ENCODE measurements at places on chromosomes 12 and 14.

- no peak for DNase-seq
These were observed 269.2 kb downstream of the ALG10 start for GRCh38 chr12:34291426-34291901.

DNA sequence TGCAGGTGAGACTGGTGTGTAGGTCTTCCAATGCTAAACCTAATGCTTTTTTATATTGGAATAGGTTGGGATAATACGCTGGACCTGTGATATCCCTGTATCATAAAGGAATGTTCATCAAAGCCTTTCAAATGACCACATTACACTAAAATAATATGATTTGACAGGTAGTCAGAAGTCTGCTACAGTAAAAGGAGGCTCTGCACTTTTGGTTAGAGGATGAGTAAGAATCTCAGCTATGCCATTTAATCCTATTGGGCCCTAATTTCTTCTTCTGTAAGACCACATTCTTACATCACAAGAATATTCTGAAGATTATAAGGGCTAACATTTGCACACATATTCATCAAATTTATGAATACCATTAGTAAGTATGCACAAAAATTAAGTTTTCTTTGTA lies 250.5 kb upstream of the FLRT2 start:
- DNase-seq: no peak

- no peak for DNase-seq
These were observed 126.5 kb downstream of the NUBPL start for GRCh38 chr14:31687726-31688125.

GRCh38 chr12:25806271-25806670 lies 152.2 kb upstream of the RASSF8 start:
- no peak for DNase-seq

- DNase-seq: no peak
These were observed 1.0 kb downstream of the MAP3K12 start for GRCh38 chr12:53498235-53498630.

- no peak for DNase-seq
These were observed 211.1 kb downstream of the SPTSSA start for GRCh38 chr14:34250959-34251358.

DNA sequence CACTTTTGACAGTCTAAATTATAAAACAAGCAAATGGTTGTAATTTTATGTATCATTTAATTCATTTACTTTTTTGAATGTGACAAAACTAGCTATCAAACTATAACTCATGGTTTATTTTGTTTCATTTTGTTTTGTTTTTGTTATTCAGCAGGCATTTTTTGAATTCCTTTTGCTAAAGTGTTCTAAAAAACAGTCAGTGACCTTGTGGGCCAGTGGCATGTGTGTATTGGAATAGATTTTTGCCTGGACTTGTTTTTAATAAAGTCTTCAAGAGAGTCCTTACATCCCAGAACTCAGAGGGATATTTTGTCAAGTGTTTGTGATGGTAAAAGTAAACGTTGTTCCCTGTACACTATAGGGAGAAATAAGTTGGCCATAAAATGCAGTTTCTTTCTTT lies 369.7 kb upstream of the SYT1 start:
- DNase-seq: no peak

DNA sequence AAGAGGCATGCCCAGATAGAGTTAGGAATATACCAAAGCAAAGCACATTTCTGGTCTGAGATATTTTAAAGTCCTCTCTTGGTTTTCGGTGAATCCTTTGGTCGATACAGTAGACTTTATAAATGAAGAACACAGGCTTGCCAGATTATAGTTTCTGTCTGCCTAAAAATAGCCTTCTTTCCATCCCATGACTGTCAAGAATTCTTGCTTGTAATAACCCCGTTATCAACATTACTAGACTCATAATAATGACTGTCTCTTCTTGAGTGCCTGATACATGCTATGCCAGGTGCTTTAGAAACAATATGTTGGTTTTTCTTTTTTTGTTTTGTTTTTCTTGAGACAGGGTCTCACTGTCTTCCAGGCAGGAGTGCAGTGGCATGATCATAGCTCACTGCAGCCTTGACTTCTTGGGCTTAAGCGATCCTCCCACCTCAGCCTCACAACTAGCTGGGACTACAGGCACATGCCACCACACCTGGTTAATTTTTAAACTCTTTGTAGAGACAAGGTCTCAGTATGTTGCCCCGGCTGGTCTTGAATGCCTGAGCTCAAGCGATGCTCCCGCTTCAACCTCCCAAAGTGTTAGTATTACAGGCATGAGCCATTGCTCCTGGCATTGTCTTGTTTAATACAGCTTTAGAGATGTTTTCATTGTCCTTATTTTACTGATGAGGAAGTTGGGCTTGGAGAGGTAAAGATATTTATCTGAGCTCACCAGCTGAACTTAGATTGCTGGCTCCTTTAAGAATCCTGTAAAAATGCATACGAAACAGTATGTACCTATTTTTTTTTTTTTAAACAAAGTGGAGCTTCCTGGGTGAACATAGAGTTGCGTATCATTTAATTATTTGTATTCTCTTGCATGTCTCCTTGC lies 30.4 kb downstream of the CHST11 start:
- no peak for DNase-seq

- DNase-seq: no peak
These were observed 16.0 kb upstream of the ZNF410 start for GRCh38 chr14:73870525-73871235.

DNA sequence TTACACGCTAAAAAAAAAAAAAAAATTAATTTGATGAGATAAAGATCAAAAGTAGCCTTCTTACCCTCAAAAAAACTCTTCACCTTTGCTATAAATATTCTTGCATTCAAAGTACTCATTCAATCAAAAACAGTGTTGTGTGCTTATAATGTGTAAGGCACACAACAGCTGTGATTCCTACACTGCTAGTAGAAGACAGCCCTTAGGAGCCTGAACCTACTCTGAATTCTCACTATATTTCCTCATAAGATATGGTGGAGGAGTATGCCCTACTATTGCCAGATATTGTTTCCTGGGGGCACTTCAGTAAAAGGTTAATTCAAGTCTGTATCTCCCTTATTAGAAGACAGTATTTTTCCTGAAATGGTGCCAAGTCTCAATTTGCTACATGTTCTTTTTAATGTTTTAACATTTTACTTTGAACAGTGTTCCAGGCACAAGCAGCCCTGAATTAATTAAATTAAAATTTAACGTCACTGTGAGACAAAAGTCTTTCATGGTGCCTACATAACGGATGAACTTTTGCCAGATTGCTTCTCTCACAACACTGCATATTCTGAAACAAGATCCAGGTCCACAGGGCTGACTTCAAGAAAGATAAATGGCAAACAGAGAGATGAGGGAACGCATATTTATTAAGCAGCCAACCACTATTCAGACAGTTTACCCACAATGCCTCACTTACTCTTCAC lies 19.3 kb downstream of the PPP2R5E start:
- DNase-seq: no peak

- no peak for DNase-seq
These were observed 579.0 kb downstream of the LRFN5 start for GRCh38 chr14:42185718-42186117.

GRCh38 chr14:24920265-24921075 lies 129.5 kb downstream of the STXBP6 start:
- no peak for DNase-seq

- no peak for DNase-seq
These were observed 70.2 kb downstream of the DACT1 start for GRCh38 chr14:58707949-58708348.

DNA sequence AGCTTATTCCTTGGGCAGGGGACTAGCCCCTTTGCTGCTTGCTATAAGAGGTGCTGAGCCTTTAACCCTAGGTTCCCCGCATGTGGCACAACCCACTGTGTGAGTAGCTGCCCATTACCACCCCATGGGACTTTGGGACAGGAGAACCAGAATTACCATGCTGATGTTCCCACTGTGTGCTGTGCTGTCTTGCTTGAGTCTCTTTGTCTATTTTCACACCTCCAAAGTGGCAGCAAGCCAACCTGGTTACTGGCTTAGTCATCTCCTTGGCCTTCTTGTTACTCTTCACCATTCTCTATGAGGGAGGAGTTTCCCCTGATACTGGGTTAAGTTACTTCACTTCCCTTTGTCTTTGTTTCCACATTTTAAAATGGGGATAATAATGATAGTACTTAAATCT lies 73.4 kb upstream of the ETV6 start:
- no peak for DNase-seq

GRCh38 chr12:116099652-116100432 lies 177.7 kb downstream of the MED13L start:
- no peak for DNase-seq

DNA sequence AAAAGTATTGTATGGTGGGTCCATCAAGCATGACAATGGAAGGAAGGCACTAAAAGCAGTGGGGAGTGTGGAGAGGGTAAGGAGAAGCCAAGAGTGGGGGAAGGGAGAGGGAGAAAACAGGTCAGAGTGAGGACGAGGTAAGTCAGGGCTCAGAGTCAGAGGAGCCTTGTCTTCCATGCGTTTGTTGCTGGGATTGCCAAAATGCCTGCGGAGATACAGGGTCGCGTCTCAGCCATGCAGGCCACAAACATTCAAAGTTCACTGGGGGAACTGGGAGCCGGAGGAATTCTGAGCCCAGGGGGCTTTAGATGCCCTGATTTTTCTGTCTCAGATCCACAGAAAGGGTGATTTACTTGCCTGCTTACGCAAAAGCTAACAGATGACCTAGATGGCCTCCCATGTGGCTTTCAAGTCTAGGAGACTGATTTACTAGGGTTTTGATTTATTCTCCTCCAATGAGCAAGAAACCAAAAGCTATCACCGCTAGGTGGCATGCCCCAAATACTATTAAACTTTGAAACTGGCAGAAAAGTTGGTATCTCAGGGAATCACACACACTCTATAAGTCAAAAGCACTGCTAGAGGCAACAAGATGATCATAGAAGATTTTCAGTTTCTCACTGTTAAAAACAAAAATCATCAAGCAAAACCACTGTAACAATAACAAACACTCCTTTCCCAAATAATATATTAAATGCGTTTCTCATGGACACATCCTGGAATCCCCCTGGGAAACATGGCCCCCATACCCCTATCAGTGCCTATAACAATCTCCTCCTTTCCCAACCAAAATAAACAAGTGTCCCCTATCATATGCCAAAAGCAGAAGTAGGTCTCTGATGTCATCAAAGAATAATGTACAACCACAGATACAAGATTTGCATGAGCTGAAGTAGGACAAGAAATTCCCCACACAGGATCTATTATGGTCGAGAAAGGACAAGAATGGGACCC lies 26.6 kb upstream of the MDM1 start:
- peak; percentile 58 for DNase-seq

DNA sequence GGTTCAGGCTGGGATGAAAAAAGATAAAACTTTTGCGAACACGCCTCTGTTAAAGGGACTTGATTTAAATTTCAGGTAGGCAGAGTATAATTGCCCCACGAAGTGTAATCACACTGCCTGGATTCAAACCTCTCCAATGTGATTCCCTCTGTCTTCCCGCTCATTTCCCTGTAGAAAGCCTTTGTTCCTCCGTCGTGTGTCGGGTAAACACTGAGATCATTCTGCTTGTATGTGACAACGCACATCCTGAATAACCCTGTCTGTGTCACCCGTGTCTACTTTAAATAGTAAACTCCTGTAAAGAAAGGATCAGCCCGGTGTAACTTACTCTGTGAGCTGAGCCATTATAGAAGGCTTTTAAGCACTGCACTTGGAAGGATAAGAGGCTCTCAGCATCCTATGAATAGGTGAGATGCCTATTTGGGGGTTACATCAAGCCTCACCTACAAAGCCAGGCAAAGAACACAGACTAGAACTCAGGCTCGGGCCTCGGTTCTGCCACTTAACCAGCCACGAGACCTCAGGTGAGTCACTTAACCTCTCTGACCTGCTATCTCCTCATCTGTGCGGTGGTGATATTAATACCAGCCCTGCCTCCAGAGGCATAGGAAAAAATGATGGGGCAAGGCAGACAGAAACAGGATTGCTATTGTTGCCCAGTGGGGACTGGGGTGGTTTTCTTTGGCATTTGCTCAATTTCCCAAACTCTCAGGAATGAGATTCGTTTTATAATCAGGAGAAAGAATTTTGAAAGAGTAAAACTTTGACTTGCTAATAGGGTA lies 74.2 kb downstream of the RBM19 start:
- DNase-seq: no peak

- DNase-seq: no peak
These were observed 326.7 kb downstream of the SLC6A15 start for GRCh38 chr12:84585776-84586395.

DNA sequence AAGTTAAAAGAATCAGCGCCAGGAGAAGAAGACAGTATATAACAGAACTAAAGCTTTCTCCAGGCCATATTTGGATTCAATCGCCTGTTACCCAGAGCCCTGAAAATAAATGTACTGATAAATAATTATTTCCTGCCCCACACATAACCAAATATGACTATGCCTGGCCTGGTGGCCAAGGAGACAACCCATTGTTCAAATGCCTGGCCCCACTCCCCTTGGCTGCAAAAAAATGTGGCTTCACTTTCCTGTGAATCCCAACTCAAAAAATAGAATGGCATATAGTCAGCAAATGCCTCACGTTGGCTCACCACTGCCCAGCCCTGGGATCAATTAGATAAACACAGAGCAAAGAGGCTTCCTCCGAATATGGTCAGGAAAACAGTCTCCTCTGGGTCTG lies 472.1 kb downstream of the BCL11B start:
- DNase-seq: no peak

- no peak for DNase-seq
These were observed 3.7 kb downstream of the CLEC14A start for GRCh38 chr14:38252066-38252710.

GRCh38 chr12:118371321-118372282 lies 1.1 kb downstream of the TAOK3 start:
- peak; percentile 41 for DNase-seq

DNA sequence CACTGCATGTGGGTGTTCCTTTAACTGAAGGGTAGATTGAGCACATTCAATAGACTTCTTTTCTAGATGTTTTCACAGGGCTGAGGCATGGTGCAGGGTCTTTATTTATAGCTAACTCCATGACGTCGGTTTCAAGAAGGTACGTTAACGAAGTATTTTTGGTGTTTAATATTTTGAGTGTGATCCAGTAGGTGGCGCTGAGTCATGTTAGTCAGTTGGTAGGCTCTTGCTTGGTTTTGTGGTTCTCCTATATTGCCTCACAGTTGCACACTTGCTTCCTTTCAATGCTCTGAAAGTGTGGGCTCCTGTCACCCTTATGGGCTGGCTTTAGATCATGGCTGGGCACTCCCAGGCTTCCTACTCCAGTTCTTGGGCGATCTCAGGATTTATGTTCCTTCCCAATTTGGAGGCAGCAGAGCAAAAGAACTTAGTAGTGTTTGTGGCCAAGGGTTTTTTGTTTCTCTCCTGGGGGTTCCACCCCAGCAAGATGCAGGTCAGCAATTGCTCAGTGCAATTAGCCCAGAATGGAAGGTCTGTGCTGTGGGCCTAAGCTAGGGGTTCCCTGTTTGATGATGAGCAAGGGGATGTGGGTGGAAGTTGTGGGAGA lies 471.6 kb upstream of the FOXG1 start:
- no peak for DNase-seq

- DNase-seq: no peak
These were observed 132.6 kb downstream of the NTS start for GRCh38 chr12:86006727-86007126.

- no peak for DNase-seq
These were observed 27.6 kb downstream of the LRCOL1 start for GRCh38 chr12:132582582-132583410.

- no peak for DNase-seq
These were observed 2.7 kb upstream of the KLHL33 start for GRCh38 chr14:20438664-20439063.

GRCh38 chr12:46201284-46201789 lies 67.5 kb downstream of the SLC38A1 start:
- DNase-seq: no peak

GRCh38 chr14:59139324-59139723 lies 49.1 kb upstream of the DAAM1 start:
- no peak for DNase-seq

All from hematopoietic multipotent progenitor cell treated with erythropoietin and hydrocortisone succinate and interleukin-3 and kit ligand, for 17 days (in vitro differentiated cells).